ENCODE measurements at places on chromosomes 4 and X.

GRCh38 chr4:72557021-72557420 lies 12.0 kb downstream of the ADAMTS3 start:
- no peak for DNase-seq

DNA sequence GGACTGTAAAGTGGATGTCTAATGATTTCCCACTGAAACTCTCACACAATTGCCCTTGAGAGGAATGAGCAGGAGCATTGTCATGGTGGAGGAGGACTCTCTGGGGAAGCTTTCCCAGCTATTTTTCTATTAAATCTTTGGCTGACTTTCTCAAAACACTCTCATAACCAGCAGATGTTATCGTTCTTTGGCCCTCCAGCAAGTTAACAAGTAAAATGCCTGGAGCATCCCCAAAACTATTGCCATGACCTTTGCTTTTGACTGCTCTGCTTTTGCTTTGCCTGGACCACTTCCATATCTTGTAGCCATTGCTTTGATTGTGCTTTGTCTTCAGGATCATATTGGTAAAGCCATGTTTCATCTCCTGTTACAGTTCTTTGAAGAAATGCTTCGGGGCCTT lies 120.2 kb upstream of the PDE5A start:
- no peak for DNase-seq

DNA sequence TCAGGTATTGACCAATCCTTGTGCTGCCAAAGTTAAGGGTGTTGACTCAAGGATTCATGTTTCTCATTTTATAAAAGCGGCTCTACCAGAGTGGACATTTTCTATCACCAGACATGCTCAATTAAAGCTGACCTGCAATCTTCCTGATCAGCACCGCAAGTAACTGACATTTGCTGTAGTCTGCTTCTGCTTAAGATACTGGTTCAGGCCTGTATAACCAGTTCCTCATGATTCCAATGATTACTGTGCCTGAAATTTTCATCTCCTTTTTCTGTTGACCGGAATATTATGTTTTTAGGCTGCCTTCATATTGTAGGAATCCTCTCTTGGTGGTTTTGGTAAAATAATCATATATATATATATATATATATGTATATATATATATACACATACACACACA lies 160.2 kb upstream of the SPIN4 start:
- no peak for DNase-seq

DNA sequence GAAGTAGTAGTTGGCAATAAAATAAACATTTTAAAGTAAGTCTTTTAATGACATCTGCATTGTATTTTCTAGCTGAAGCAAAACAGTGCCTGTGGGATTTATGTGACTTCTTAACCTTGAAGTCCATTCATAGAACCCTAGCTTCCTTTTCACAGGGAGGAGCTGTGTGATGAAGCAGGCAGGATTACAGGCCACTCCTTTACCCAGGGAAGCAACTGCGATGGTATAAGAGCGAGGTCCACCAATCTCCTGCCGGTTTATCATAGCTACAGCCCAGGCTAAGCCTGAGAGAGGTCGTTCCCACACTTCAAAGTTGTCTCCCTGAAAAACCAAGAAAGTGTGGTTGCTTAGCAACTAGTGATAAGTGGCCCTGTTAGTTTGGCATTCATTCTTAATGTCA lies 7.0 kb downstream of the RPL36A start:
- DNase-seq = no peak

GRCh38 chr4:38670939-38671591 lies 7.1 kb downstream of the KLF3 start:
- DNase-seq = no peak

GRCh38 chr4:78766026-78766425 lies 10.1 kb upstream of the BMP2K start:
- DNase-seq = no peak

DNA sequence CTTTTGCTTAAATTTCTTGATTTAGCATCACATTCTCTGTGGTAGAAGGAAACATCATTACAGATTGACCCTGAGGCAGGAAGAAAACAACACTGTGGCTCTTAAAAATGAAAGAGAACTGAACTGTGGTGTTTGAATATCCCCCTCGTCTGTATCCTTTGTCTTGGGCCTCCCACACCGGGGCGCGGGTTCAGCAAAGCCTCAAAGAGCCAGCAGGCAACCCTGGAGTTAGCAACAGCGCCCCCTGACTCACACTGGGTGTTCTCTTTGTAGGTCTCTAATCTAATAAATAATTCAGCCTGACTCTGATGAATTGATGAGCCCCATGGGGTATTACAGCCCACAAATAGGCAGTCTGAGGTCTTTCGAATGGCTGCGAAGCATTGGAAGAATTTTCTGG lies 46.1 kb upstream of the CTSO start:
- no peak for DNase-seq

DNA sequence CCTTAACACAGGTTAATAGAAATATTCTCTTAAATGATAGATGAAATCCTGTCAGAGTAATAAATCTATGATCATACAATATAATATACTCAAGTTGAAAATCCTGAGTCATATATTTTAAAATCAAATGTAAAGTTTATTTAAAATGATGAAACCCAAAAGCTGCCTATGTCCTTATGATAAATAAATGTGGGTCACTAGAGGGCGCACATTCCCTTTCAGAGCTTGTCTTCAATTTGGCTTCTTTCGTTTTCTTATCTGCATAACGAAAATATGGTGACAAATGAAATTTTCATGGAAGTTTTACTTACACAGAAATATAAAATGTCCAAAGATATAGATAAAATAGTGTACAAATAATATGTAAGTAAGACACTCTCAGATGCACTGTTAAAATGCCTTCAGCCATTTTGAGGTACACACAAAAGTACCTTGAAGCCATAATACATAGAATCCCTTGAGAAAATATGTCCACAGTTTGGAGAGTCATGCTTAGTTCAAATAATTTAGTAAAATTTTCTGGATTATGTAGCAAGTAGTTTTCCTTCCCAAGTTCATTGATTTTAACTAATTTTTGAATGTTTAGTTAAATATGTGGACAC lies 680.4 kb downstream of the DMD start:
- peak; percentile 41 for DNase-seq

DNA sequence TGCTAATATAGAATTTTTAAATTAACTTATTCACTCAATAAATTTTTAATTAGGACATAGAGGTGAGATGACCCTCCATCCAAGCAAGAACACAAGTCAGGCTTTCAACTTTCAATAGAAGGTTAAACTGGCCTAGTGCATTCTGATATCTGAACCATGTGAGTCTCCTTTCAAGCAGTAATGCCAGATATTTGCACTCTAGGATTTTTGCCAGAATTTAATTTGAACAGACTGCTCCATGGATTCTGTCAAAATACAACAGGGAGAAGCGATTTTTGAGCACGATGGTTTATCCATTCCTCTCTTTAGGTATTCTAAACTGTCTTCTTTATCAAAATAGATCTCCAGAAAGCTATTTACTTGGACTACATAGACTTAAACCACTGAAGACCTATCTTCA lies 72.0 kb upstream of the DCLK2 start:
- DNase-seq = no peak

GRCh38 chr4:93501946-93502345 lies 326.6 kb upstream of the ATOH1 start:
- no peak for DNase-seq

DNA sequence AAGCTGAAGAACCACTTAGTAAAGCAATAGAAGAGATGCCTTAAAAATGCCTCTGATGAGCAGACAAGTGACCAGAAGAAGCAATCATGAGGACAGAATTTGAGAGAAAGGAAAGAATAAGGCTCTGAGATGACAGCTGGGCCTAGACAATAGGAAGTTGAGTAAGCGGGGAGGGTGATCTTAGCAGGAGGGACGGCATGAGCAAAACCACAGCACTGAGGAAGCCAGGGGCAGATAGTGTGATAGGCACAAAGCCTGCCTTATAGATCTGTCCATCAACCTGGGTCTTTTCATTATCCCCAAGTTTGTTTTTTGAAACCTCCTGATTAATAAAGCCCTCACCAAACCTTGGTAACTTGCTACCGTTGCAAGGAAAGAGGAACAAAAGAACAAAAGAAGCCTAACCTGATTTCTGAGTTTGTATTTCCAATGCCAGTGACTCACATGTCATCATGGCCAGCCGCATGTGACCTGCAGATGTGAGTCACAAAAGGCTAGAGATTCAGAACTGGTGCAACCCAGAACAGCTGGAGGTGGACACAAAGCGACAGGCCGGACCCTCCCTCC lies 55.7 kb upstream of the PPARGC1A start:
- DNase-seq = no peak

GRCh38 chr4:123419885-123420755 lies 23.5 kb downstream of the SPRY1 start:
- no peak for DNase-seq

GRCh38 chr4:159137176-159137575 lies 34.3 kb downstream of the RAPGEF2 start:
- DNase-seq = no peak

- no peak for DNase-seq
Measured at GRCh38 chr4:148747721-148748268, 305.6 kb upstream of the NR3C2 start.

GRCh38 chr4:84952004-84952403 lies 14.5 kb downstream of the WDFY3 start:
- DNase-seq = no peak

- DNase-seq = no peak
Measured at GRCh38 chrX:27660878-27661277, 70.7 kb downstream of the DCAF8L2 start.

DNA sequence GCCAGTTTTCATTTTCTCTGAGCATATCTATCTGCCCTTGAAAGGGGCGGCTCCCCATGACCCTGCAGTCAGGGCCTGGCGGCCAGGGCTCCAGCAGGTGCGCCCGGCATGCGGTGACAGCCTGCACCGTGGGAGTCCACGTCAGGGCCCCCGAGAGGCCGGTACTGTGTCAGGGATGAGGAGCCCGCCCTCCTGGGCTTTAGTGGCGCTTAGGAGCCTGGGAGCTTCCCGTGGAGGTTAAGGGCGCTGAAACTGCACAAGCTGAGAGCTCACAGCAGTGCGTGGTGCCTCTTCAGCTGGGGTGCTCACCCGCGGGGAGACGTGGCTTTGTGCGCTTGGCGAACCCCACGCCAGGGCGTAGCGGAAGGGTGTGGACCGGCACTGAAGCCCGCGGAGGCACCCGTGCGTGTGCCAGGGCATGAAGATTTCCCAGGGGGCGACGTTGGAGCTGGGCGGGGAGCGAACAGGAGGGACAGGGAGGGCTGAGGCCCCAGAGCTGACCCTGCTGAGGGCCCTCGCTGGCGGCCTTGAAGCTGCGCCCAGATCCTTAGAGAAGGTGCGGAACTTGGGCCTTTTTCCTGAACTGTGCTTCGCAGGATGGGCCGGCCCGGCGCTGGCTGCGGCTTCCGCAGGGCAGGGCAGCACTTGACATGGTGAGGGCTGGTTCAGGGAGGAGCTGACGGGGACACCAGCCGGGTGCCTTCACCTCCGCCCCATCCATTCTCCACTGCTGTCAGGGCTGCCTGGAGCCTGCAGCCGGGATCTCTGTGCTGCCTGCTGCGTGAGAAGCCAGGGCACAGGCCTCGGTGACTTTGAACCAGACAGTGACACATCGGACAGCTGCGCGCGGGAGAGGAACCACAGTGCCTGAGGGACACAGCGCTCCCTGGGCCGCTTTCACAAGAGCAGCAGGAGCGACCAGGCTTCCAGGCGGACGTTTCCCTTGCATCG lies 32.9 kb downstream of the HTT-AS start:
- DNase-seq = no peak

GRCh38 chr4:23882976-23883531 lies 6.8 kb downstream of the PPARGC1A start:
- DNase-seq = no peak

DNA sequence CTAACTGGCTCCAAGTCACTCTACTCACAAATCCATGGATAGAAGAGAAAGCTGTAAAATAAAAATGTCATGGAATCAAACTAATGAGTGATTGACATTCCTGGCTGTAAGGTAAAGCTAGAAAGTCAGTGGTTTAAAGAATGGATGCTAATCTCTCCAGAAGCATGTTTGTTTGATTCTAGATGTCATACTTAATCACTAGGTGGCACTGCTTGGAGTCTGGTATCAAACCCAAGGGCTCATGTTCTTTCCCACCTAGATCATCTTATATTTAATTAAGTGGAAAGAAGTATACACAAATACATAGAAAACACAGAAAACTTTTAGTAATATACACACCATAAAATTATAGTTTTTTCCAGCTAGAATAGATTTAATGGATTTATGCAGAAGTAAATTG lies 2666.6 kb downstream of the PCDH7 start:
- DNase-seq = no peak

- DNase-seq = no peak
Measured at GRCh38 chr4:82213485-82214417, 160.0 kb downstream of the HNRNPD start.

DNA sequence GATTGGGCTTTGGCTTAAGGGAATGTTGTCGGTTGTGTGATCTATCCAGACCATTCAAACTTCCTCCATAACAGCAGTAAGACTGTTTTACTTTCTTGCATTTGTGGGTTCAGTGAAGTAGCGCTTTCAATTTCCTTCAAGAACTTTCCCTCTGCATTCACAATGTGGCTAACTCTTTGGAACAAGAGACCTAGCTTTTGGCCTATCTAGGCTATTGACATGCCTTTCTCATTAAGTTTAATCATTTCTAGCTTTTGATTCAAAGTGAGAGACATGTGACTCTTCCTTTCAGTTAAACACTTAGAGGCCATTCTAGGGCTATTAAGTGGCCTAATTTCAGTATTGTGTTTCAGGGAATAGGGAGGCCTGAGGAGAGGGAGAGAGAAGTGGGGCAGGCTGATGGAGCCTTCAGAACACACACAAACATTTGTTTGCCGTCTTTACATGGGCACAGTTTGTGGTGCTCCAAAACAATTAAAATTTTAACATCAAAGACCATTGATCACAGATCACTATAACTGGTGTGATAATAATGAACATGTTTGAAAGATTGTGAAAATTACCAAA lies 34.1 kb downstream of the ADH5 start:
- no peak for DNase-seq

- DNase-seq = no peak
Measured at GRCh38 chrX:136762820-136763452, 17.8 kb downstream of the ARHGEF6 start.

GRCh38 chrX:27086237-27086636 lies 376.9 kb downstream of the PPP4R3C start:
- no peak for DNase-seq

DNA sequence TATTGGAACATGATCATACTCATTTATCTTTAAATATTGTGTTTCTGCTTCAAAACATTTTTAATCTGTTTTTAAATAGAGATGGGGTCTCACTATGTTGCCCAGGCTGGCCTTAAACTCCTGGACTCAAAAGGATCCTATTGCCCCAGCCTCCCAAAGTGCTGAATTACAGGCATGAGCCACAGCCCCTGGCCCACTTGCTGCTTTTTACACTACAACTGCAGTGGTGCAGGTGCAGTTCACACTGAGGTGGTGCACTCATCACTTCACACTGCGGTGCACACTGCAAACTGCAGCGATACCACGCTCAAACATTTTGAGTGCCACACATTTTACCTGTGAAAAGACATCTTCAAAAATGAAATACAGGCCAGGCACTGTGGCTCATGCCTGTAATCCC lies 10.8 kb downstream of the RPS3A start:
- DNase-seq = no peak

- no peak for DNase-seq
Measured at GRCh38 chrX:131084145-131084544, 26.0 kb downstream of the ARHGAP36 start.

- DNase-seq = no peak
Measured at GRCh38 chr4:80266902-80267380, 477 bp downstream of the FGF5 start.

All from stimulated activated CD4-positive, alpha-beta T cell treated with anti-CD3 and anti-CD28 coated beads, Interleukin-12 subunit alpha, Interleukin-12 subunit beta, amount 100 ng/mL, for 48 hours (primary cell).